Fibroblast of the aortic adventitia (primary cell): ENCODE measurements at places on chromosomes 5 and 9. TPM values are rescaled to one million over a fixed set of nuclear protein-coding genes. Genes with fewer than 3 reads are reported as not detected.
A peak's percentile ranks its signal among the peaks of the same experiment; 100 is the strongest.

TMOD1 gene
- 0.16 and 0.18 TPM in 2 replicates for total RNA-seq

DNA sequence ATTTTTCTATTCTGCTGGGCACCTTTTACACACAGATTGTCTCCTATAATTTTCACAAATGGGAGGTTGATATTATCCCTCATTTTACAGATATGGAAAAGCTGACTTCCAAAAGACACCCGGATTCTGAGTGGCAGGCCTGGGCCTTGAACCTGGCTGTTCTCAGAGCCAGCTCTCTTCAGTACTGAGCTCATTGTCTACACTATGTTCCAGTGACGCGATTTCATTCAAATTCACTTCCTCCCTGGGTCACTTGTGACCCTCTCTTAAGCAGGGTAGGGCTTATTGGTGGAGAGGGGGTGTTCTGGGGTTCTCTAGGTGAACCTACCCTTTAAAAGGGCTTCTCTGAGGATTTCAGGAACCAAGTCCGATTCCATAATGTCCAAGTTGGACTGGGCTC lies 70.2 kb downstream of the ANKRD33B start:
- DNase-seq: no peak

- peak; percentile 70 for DNase-seq
Measured at GRCh38 chr5:60959156-60959555, 14.2 kb downstream of the NDUFAF2 start.

ASPN gene
- 14.6 and 65.8 TPM in 2 replicates for total RNA-seq

CNOT6 gene
- total RNA-seq: 9.8 and 12.1 TPM in 2 replicates

- peak; percentile 2 for DNase-seq
Measured at GRCh38 chr9:14992516-14992915, 82.3 kb upstream of the FREM1 start.

DNA sequence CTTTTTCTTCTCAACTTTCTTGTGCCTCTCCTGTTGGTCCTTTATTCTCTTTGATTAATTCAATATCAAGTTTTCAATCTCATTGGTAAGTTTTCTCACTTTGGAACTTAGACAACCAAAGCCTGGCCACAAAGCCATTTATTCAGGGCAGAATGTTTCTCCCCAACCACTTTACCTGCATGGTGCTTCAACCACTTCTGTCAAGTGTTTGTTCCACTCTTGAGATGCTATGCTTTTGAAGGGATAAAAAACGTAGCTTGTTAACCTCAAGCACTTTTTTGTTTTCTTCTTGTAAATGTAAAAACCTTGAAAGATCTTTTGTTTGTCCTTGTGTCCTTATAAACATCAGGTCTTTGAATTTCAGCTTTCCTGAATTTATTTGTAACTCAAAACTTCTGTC lies 966.7 kb downstream of the MAT2B start:
- no peak for DNase-seq

- peak; percentile 55 for DNase-seq
Measured at GRCh38 chr5:35938568-35939227, at the start of gene CAPSL. CAPSL (minus strand) TSS chr5:35938622; CDS start chr5:35921120, 17,502 bp downstream.

DNA sequence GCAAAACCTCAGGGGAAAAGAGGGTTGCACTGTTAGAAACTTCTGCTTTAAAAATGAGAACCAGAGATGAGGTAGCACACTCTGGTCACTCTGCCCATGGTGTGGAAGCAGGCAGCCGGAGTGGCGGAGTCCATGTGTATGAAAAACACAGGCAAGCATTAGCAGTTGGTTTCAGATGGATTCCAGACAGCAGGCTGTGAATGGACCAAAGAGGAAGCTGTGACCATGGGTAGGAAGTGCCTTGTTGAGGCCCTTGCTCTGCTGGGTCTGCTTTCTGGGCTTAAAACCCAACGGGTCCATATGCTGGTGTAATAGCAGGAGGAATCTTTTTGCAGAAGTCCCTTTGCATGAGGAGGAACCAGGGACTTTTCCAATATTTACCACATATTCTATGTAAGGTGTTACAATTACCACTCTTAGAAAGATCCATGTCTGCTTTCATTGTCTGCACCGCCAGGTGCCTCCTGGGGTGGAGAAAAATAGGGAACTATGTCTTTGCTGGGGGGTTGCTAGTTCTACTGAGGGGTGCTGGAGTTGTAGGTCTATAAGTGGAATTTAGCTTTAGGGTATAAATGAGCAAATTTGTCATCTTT lies 77.0 kb downstream of the ANKRD55 start:
- DNase-seq: no peak
